Stimulated activated CD8-positive, alpha-beta memory T cell treated with anti-CD3 and anti-CD28 coated beads, Interleukin-4, amount 100 ng/mL, for 4 hours (primary cell): ENCODE measurements at places on chromosomes 16 and 17.

- DNase-seq = no peak
Observed at GRCh38 chr17:20157001-20157310, 147.8 kb downstream of the SPECC1 start.

DNA sequence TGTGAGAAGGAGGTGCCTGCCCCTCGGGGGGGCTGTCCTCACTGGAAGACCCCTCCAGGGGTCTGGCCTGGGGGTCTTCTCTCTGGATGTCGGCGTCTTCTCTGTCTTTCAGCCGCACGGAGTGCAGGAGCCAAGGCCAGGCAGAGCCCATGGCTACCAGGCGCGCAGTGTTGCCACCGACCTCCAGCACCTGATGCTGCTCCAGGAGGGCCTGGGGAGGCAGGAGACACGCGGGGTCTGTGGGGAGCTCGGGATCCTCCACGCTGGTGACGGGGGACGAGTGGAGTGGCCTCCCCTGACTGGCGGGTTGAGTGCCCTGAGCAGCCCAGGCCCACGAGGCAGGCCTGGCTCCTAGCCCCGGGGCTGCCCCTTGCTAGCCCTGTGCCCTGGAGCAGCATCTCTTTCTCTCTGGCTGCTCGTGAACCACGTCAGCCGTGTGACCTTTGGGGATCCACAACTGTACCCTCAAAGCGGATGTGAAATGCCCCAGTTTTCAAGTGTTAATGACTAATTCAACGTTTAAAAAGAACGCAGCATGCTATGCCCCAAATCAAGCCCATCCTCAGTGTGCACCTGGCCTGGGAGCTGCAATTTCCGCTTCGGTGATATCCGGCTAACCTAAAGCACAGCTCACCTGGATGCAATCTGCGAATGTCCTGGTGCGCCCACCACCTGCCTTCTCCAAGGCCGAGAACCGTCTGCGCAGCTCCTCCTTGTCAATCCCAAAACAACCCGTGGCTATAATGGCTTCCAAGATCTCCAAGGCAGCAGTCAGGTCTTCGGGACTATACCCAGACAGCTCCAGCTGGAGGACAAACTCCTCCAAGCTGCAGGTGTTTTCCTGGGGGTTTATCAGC, 62.9 kb downstream of the IL21R start:
- no peak for DNase-seq

DNA sequence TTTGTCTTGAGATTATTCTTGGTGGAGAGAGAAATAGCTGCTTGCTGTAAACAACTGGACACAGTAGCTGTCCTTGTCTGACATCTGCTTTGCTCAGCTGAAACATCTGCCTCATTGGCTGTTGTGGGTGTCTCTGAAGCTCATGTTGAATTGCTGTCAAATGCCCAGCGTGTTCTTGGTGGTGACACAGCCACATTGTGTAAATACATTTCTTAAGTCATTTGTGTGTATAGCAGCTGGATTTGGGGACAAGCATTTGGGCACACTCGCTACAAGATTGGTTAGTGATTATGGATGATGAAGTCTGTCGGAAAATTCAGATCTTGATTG, 5.3 kb downstream of the FAM234A start:
- DNase-seq = no peak

DNA sequence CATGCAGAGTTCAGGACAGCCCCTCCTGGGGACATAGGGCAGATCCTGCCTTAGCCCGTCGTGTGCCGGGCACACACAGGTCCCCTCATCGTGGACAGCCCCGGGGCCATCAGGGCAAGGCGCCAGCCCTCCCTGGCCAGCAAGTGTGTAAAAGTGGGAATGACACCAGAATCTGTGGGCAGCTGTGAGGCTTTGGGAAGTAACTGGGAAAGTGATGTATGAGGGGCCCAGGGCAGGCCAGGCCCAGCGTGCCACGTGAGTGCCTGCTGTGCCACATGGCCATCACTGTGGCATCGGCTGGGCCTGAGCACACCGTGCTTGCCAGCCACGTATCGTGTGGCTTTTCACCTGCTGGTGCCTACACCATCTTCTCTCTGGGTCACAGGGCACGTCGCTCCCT, 26.6 kb downstream of the ACSF3 start:
- no peak for DNase-seq

GRCh38 chr17:42287305-42287976, 857 bp upstream of the STAT5A start:
- DNase-seq = no peak

DNA sequence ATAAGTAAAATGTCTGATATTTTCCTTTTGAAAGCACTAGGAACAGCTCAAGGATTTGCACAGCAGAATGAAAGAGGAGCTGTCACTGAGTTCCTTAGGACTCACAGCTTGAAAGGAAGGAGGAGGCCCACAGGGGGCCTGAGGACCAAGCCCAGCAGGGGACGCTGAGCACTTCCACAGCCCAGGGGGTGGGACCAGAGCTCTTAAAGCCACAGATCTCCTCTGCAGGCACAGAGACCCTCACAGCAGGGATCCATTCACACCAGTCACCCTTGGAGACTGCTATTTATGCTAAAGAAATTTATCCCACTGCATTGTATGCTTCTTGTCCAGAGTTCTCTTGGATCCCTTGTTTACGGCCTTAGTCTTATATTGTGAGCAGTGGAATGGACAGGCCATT, 253.3 kb downstream of the STX8 start:
- DNase-seq = no peak

GRCh38 chr17:50638966-50639713, 4.5 kb downstream of the ABCC3 start:
- no peak for DNase-seq

DNA sequence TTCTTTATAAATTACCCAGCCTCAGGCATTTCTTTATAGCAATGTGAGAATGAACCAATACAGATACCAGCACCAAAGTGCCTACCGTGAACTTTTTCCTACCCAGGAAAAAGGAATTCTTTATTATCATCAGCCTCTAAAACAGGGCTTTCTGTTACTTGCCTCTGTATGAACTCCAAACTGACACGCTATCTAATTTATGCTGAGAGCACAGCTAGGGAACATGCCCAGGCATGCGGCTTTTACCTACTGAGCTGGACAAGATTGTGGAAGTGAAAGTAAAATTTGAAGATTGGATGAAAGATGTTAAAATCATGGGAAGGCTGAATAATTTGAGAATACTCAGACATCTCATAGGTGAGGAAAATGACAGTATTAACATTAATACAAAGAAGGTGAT, 24.4 kb upstream of the ADCY9 start:
- no peak for DNase-seq

- DNase-seq = no peak
Observed at GRCh38 chr17:8708025-8708461, 36.6 kb downstream of the CCDC42 start.

GRCh38 chr17:15918661-15919259, 26.2 kb upstream of the ADORA2B start:
- DNase-seq = no peak

- no peak for DNase-seq
Observed at GRCh38 chr17:51335883-51336822, 75.8 kb downstream of the UTP18 start.

GRCh38 chr17:75910699-75911098, 6.0 kb upstream of the MRPL38 start:
- DNase-seq = no peak

- DNase-seq = no peak
Observed at GRCh38 chr17:50452630-50453300, 15.9 kb downstream of the CHAD start.

- no peak for DNase-seq
Observed at GRCh38 chr16:55248494-55248893, 75.5 kb upstream of the IRX6 start.

GRCh38 chr17:19714542-19715411, 1.6 kb downstream of the SLC47A2 start:
- no peak for DNase-seq

GRCh38 chr17:6675201-6675825, 23.8 kb downstream of the C17orf100 start:
- DNase-seq = no peak

DNA sequence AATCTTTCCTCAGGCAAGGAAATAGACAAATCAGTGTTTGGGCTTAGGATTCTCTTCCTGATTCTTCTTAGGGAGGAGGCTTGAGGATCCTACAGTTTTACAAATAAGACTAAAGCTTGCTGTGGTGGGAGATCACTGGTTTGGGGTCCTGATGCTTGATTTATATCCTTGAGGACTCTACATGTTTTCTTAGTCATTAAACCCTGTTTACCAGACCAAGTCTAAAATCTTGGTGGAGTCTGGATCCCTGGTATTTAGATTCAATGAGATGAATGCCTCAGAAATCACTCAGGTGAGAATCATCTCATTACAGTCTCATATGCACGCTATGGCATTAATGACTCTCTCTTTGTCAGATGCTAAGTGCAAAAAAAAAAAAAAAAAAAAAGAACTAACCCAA, 304.3 kb upstream of the SALL1 start:
- no peak for DNase-seq

- DNase-seq = no peak
Observed at GRCh38 chr17:74832421-74832820, 27.3 kb downstream of the GRIN2C start.

GRCh38 chr17:48132385-48132784, 24.8 kb downstream of the SNX11 start:
- no peak for DNase-seq

DNA sequence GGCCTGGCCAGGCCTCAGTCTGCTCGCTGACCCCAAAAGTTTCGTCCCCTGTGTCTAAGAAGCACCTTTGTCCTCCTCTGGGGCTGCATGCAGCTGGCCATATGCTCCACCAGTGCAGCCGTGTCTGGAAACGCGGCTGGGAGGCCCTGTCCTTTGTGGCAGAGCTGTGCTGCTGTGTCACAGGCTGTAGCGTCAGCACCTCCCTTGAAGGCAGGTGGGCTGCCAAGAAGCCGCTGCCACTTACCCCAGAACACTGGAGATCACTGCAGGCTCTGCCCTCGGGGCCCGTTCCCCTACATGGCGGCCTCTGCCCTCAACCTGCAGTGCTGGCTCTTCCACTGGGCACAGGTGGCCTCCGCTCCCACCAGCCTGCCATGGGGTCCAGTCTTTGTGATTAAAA, 15.7 kb upstream of the MC1R start:
- no peak for DNase-seq

GRCh38 chr17:40072040-40072734, 9.4 kb downstream of the THRA start:
- DNase-seq = no peak

DNA sequence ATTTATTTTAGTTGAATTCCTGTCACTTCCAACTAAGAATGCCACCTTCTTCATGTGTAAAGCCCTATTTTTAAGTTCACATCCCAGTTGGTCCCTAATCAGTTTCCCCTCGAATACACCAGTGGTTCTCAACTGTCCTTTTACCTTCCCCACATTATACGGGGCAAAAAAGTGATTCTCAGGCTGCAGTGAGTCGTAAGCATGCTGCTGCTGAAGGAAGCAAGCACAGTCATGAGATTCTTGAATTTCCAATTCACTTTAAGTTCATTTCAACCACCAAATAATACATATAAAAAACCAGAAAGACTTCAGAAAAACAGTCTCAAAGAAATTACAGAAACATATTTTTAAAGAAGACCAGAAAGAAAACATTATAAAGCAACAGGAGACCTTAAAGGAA, 47.9 kb downstream of the UBE2G1 start:
- no peak for DNase-seq

DNA sequence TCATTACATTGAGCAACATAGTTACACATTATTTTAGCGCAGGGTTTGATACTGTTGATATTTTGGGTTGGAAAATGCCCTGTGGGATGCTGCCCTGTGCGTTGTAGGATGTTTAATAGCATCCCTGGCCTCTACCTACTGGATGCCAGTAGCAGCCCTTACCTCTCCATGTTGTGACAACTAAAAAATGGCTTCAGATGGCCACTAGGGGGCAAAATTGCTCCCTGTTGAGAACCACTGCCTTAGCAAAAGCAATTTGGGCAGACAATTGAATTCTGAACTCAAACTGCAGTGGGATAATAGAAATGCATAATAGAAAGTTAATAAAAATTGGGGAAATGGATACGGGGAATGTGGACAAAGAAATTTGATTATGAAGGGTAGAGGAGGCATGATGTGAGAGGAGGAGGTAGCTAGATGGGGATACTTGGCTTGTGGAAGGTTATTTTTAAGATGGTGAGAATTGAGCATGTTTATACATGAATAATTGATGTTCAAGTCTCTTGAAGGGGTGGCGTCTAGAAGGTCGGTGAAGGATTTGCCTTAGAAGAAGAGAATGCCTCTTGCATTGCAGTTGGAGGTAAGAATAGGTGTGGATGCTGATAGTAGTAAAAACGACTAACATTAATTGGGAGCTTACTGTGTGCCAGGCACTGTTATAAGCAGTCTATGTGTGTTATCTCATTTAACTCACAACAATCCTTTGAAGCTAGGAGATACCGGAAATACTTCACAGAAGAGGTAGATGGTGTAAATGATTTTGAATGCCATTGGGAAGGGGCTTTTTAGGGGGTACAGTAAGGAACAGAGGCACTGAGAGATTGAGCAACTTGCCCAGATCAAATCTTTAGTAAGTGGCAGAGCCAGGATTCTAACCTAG, 19.0 kb downstream of the HEATR9 start:
- DNase-seq = peak; percentile 43

DNA sequence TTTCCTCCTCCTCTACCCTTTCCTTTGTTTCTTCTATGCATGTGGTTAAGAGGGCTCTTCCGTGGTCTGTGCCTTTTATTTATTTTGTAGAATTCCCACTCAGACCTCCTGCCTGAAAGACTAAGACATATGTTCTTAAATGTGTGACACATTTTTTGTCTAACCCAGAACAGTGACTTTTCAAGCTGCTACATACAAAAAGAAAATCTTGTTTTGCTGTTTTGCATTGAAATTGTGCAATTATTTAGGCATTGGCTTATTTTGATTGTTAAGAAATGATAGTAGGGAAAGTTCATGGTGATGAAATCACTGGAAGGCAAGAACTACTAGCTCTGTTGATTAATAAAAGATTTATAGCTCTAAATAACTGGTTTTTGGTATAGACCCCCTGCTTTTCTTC, 76.8 kb downstream of the TUBD1 start:
- DNase-seq = no peak
